ENCODE measurements at places on chromosomes 2 and 18.

DNA sequence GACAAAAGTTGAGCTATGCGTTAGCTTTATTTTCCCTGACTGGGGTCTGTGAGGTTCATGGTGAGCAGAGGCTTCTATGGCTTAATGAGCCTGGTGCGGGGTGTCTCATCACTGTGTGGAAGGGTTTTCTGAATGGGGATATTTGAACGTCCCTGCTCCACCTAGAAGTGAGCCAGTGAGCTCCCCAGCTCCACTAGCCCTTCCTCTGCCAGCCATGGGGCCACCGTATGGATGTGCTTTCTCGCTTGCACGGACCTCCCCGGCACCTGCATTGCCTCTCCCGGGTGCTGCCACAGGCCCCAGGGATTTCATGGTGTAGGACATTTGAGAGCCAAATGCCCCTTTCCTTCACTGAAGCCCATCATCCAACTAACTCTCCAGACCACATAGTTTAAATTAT, 37.8 kb downstream of the CYP26B1 start:
- DNase-seq, result no peak

DNA sequence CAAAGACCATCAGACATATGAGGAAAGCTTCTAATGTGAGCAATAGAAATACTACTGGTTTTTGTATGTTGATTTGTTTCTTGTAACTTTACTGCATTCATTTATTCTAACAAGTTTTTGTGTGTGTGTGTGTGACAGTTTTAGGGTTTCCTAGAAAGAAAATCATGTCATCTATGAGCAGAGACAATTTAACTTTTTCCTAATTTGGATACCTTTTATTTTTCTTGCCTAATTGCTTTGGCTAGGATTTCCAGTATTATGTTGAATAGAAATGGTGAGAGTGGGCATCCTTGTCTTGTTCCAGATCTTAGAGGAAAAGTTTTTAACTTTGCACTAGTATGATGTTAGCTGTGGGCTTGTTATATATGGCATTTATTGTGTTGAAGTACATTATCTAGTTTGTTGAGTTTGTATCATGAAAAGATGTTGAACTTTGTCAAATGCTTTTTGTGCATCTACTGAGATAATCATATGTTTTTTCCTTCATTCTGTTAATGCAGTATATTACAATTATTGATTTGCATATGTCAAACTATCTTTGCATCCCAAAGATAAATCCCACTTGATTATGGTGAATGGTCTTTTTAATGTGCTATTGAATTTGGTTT, 117.3 kb upstream of the CDC42EP3 start:
- DNase-seq, result no peak

GRCh38 chr2:158184556-158185343, 83.1 kb downstream of the UPP2 start:
- no peak for DNase-seq

- DNase-seq, result no peak
These were observed 148.6 kb downstream of the NCK2 start for GRCh38 chr2:105893011-105893995.

GRCh38 chr18:63158676-63159291, 160.8 kb downstream of the BCL2 start:
- peak; percentile 58 for DNase-seq

DNA sequence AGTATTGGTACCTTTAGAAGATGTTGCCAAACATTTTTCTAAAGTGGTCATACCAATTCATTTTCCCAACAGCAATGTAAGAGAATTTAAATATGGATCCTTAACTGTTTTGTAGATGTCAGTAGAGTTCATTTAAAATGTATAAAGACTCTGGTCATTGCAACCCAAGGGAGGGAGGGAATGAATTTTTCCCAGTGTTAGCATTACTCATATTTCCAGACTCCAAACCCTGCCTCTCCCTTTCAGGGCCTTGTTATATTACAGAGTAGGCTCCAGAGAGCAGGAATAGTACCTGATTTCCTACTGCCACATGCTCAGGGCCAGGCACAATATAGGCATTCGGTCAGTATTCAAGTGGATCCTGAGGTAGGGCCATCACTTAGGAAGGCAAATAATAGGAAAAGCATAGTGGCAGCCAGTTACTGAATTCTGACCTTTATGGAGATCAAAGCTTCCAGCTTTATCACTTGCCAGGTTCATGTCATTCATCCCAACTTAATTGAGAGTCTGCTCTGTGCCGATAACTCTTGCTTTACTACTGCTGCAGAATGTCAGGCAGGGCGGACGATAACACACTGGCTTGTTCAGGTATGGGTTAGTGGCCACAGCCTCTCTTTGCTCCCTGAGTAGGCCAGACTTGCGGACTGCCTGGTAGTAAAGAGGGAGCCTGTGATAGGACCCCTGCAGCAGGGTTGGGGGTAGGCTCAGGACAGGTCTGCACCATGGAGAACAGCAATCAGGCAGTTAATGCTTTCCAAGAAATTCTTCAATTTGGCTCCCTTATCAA, 75.3 kb downstream of the OSBPL6 start:
- DNase-seq, result no peak

DNA sequence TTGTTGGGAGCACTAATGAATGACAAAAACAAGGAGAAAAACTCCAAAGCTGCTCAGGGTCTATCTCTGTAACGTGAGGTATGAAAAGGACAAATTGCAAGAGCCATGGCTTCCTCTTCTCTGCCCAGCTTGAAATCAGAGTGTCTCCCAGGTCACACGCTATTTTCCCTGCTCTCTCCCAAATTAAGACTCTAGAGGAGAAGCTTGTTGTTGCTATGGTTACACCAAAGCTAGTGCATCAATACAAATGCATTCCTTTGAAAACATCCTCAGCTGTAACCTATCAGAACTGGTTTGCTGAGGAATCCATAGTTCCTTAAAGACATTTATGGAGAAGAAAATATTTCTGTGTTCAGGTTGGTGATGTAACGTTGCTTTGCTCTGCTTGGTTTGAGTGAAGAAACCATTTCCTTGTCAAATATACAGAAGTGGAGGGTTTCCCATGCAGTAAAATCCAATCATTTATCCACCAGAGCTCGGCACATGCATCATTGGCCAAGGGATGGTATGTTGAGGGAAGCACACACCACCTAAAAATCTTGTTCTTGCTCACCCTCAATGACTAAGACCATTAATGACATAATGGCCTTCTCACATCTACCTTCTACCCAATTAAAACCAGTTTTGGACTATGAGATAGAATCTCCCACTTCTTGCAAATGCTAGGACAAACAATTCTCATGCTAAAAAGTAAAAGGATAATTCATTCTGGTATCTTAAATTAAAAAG, 2135.6 kb upstream of the CELF4 start:
- DNase-seq, result no peak

- peak; percentile 42 for DNase-seq
These were observed 73.1 kb upstream of the PXDN start for GRCh38 chr2:1817256-1818051.

DNA sequence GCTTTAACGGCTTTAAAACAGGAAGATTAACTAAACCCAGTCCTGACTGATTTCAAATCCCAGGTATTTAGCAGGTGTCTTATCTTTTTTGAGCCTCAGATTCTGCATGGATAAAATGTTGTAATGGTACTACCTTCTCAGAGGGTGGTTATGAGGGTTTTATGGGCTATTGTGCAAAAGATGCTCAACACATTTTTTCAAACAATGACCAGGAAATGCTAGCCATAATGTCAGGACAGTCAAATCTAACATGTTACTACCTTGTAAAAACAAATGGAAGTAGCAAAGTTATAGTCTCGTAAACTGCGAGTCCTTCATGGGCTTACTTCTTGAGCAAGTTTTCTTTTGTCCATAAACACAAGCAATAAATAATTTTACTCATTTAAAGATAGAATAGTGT, 162.1 kb upstream of the TFPI start:
- no peak for DNase-seq

- no peak for DNase-seq
These were observed 49.8 kb upstream of the ASB1 start for GRCh38 chr2:238376884-238377391.
